HFFc6 (cell line): ENCODE measurements at places on chromosomes 11 and 22.
A peak's percentile ranks its signal among the peaks of the same experiment; 100 is the strongest.

DNA sequence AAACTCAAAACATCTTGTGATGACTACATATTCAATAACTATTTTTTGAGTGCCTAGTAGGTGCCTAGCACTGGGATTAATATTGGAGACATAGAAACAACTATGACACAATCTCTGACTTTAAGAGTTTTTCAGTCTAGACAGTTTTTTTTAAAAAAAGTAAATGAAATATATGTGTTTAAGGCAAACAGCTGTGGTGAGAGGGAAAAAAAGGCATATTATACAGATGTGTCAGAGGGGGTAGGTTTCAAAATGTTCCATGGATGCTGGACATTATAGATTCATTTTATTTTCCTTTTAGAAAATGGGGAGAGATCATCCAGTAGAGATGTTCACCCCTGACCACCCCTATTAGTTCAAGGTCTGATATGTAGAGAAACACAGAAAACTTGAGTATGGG is 90.8 kb downstream of the LUZP2 start:
- H3K4me1 ChIP-seq, result peaks cover 11% of the 10 kb centered on the region; the same call in 1 of the 2 replicates
- H3K36me3 ChIP-seq, result no peaks in the 10 kb centered on the region
- no peak overlapping the region for H3K27ac ChIP-seq
- no peak for DNase-seq

GRCh38 chr11:86629045-86629706 is 43.2 kb downstream of the ME3 start:
- no peak for DNase-seq
- H3K27ac ChIP-seq, result no peak overlapping the region
- no peaks in the 10 kb centered on the region for H3K36me3 ChIP-seq
- no peak overlapping the region; the same call in 1 of the 2 replicates for H3K4me3 ChIP-seq
- H3K4me1 ChIP-seq, result peaks cover 85% of the 10 kb centered on the region

GRCh38 chr11:70700871-70701270 is 302.5 kb downstream of the CTTN start:
- no peaks in the 10 kb centered on the region for H3K4me1 ChIP-seq
- no peaks in the 10 kb centered on the region for H3K36me3 ChIP-seq
- no peak overlapping the region for H3K4me3 ChIP-seq
- H3K27me3 ChIP-seq, result peaks cover 2% of the 10 kb centered on the region; the same call in 1 of the 2 replicates
- no peak overlapping the region for H3K27ac ChIP-seq

- no peaks in the 10 kb centered on the region for H3K36me3 ChIP-seq
- peaks cover 15% of the 10 kb centered on the region for H3K27me3 ChIP-seq
- no peaks in the 10 kb centered on the region for H3K4me1 ChIP-seq
Observed at GRCh38 chr11:122399375-122399774, 256.1 kb upstream of the UBASH3B start.

DNA sequence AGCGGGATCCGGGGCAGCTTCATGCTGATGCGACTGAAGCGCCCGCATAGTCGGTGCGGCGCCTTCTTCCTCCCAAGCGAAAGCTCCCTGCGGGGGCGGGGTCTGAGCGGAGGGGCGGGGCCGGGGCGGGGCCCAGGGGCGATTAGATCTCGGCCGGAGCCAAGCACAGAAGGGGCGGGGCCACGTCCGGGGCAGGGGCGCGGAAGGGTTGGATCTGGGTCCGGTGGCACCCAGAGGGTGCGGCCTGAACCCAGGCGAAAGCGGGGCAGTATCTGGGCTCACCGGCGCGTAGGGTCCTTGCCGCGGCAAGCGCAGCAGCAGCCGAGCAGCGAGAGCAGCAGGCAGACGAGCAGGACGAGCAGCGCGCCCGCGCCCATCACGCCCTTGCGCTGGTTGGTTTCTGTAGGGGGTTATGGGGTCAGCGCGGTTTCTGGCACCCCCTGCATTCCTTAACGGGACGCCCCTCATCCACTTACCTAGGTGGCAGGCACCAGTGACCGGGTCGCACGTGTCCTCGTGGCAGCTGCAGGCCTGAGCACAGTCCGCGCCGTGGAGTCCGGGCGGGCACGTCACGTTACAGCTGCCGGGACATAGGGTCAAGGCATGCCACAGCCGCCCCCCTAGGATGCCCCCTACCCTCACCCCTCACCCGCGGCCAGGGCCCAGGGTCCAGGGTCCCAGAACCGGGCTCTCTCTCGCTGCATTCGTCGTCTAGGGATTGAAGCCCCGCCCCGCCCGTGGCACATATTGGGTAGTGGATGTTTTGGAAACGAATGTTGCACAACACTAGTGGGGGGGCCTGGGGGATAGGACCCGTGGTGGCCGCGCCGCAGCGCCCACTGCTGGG is 8.1 kb downstream of the SCARF2 start:
- no peak overlapping the region for H3K4me3 ChIP-seq
- H3K27ac ChIP-seq, result no peak overlapping the region
- DNase-seq, result no peak
- H3K27me3 ChIP-seq, result peaks cover 10% of the 10 kb centered on the region
- peaks cover 7% of the 10 kb centered on the region for H3K4me1 ChIP-seq

DNA sequence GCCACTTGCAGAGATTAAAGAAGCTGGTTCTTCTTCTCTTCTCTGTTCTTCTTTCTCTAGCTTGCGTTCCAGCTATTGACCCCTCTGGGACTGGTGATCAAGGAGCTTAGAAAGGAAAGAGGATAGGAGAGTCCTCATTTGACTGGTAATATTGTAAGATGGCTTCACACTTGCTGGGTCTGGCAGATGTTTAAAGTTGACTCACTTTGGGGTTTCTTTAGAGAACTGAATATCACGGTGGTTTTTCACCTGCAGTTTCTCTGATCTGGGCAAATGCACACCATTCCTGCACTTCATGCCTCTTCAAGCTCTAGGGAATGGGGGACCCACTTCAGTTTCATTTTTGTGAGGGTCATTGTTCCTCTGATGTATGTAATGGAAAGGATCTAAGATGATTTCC is 41.8 kb upstream of the DEUP1 start:
- H3K4me3 ChIP-seq, result no peak overlapping the region
- H3K27ac ChIP-seq, result no peak overlapping the region
- no peaks in the 10 kb centered on the region for H3K4me1 ChIP-seq
- no peaks in the 10 kb centered on the region for H3K36me3 ChIP-seq
- H3K27me3 ChIP-seq, result peaks cover 1% of the 10 kb centered on the region; the same call in 1 of the 2 replicates

DNA sequence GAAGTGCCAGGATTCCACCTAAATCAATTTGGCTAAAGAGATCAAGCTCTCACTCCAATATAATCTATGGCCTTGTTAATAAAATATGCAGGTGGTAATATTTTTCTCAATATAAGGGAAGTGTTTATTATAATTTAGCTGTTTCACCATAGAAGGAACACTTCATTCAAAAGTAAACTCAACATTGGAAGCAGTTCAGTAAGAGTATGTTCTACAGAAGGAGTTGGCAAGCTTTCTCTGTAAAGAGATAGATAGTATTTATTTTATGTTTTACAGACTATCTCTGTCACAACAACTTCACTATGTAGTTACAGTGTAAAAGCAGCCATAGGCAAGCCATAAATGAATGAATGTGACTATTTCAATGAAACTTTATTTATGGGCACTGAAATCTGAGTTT is 313.6 kb upstream of the ANO3 start:
- DNase-seq, result no peak
- no peaks in the 10 kb centered on the region for H3K4me1 ChIP-seq
- H3K4me3 ChIP-seq, result no peak overlapping the region
- H3K36me3 ChIP-seq, result no peaks in the 10 kb centered on the region
- no peaks in the 10 kb centered on the region for H3K27me3 ChIP-seq

DNA sequence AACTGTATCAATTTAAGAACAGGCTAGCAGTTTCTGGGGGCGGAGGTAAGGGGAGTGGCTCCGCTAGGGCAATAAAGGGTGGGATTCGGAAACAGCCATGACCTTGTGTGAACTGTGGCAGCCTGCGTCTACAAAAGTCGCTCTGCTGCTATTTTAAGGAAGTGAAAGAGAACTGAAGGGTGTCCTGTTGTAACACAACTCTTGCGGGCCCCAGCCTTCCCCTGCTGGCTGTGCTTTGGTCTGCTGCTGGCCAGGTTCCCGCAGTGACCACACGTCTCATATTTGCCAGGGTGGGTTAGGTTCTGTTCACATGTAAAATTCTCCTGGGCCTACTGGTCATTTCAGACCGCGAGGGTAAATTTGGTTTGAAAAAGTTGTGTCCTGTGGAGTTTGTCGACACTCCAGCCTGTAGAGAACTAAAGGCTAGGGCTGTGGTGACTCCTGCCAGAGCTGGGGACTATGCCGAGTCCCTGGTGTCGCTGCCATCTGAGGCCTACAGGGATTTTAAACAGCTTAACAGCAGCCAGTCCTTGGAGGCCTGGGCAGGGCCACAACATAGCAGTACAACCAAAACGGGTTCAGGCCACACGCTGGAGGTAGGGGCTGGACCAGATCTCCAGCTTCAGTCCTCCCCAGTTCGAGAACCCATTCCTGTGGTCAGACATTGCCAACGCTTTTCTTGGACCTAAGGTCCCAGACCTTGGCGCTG is 1.1 kb upstream of the PPFIBP2 start:
- H3K27ac ChIP-seq, result peak overlapping the region; percentile 65; the same call in 1 of the 2 replicates
- H3K4me1 ChIP-seq, result peaks cover 10% of the 10 kb centered on the region; the same call in 1 of the 2 replicates
- no peaks in the 10 kb centered on the region for H3K36me3 ChIP-seq
- DNase-seq, result no peak

- no peak overlapping the region for H3K27ac ChIP-seq
- H3K36me3 ChIP-seq, result no peaks in the 10 kb centered on the region
- H3K4me3 ChIP-seq, result no peak overlapping the region
- no peak for DNase-seq
- peaks cover 29% of the 10 kb centered on the region for H3K27me3 ChIP-seq
Observed at GRCh38 chr22:42281706-42282251, 11.3 kb upstream of the TCF20 start.

DNA sequence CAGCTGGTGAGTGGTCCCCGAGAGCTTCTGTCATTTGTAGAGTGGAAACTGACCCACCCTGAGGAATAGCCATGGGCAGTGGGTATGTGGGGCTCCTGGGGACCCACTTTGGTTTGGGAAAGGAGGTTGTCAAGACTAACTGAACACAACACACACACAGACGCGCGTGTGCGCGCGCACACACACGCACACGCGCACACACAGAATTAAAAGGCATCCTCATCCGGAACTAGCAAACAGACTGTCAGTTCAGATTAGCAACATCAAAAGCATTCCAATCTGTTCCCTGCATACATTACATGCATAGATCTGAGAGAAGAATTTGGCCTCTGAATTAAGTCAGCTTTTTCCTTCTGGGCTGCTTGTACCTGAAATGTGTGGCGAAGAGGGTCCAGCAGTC is 284.7 kb downstream of the ST3GAL4 start:
- H3K36me3 ChIP-seq, result peaks cover 6% of the 10 kb centered on the region; the same call in 1 of the 2 replicates
- H3K4me1 ChIP-seq, result peaks cover 66% of the 10 kb centered on the region
- H3K27ac ChIP-seq, result no peak overlapping the region; the same call in 1 of the 2 replicates

DNA sequence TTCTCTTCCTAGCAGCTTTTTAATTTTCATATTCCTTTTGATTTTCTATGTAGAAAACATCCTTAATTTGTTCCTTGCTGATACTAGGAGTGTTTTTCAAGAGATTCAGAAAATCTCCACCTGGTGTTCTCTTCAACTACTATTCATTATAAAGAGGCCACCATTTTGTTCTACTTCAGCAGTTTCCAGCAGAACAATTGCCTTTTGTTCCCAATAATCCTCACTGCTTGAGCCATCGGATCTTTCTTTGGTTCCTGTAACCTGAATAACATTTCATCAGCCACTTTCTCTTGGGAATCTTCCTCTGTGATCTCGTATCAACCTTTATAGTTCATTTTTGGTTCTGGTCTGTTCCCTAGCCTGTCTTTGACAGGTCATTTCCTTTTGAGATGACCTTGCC is 1.8 kb upstream of the OR10A5 start:
- no peaks in the 10 kb centered on the region for H3K4me1 ChIP-seq
- peaks cover 4% of the 10 kb centered on the region; the same call in 1 of the 2 replicates for H3K27me3 ChIP-seq
- DNase-seq, result no peak

GRCh38 chr22:28075358-28075981 is 156.4 kb upstream of the PITPNB start:
- peaks cover 16% of the 10 kb centered on the region for H3K4me1 ChIP-seq
- peak; percentile 74 for DNase-seq
- peaks cover 6% of the 10 kb centered on the region for H3K36me3 ChIP-seq
- H3K4me3 ChIP-seq, result no peak overlapping the region

- no peaks in the 10 kb centered on the region for H3K36me3 ChIP-seq
- DNase-seq, result no peak
- no peaks in the 10 kb centered on the region for H3K27me3 ChIP-seq
- no peak overlapping the region for H3K4me3 ChIP-seq
Observed at GRCh38 chr22:17243524-17243923, 24.3 kb upstream of the ADA2 start.

DNA sequence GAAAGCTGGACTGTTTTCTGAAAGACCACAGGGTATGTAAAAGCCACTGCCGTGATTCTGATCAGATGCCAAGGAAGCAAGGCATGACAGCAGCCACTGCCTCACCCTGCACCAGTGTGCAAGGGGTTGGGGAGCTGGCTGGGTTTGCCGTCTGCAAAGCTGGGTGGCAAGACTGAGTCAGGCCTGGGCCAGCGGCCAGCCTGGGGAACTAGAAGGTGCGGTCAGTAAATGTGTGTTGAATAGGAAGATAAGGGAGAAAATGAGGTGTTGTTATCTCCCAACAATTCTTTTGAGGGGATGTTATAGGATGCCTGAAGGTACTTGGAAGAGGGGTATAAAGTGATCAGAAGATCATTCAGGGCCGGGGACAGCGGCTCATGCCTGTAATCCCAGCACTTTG is 8.0 kb downstream of the VSTM5 start:
- DNase-seq, result peak; percentile 77
- no peak overlapping the region for H3K27ac ChIP-seq
- H3K4me3 ChIP-seq, result no peak overlapping the region
- peaks cover 2% of the 10 kb centered on the region for H3K27me3 ChIP-seq

GRCh38 chr11:128053981-128054931 is 533.1 kb downstream of the ETS1 start:
- H3K36me3 ChIP-seq, result peaks cover 4% of the 10 kb centered on the region; the same call in 1 of the 2 replicates
- peak overlapping the region; percentile 75 for H3K4me3 ChIP-seq
- H3K27me3 ChIP-seq, result no peaks in the 10 kb centered on the region

DNA sequence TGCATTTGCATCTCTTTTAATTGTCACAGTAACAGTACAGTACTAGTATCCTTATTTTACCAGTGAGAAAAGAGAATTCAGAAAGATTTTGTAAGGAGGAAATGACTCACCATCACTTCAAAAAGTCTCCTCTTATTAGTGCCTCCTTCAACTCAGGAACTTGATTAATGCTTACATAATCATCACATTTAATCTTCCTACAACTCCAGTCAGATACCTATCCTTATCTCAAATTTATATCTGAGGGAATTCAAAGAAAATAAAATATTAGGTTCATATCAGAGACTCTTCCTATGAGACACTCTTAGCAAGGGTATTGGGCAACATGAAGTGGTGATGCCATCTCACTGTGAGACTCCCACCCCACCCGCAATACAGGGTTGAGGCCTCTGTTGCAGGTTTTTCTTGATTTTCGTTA is 26.1 kb upstream of the CTSC start:
- H3K36me3 ChIP-seq, result no peaks in the 10 kb centered on the region
- peaks cover 3% of the 10 kb centered on the region for H3K27me3 ChIP-seq
- peaks cover 27% of the 10 kb centered on the region for H3K4me1 ChIP-seq
- peak; percentile 24 for DNase-seq
- no peak overlapping the region for H3K27ac ChIP-seq

- no peak overlapping the region for H3K4me3 ChIP-seq
- H3K36me3 ChIP-seq, result no peaks in the 10 kb centered on the region
- no peaks in the 10 kb centered on the region for H3K4me1 ChIP-seq
- no peak for DNase-seq
- no peak overlapping the region for H3K27ac ChIP-seq
- peaks cover 15% of the 10 kb centered on the region for H3K27me3 ChIP-seq
Observed at GRCh38 chr11:43545610-43546009, 134.9 kb upstream of the HSD17B12 start.

- H3K4me3 ChIP-seq, result no peak overlapping the region
- DNase-seq, result no peak
- H3K27me3 ChIP-seq, result no peaks in the 10 kb centered on the region; the same call in 1 of the 2 replicates
- H3K27ac ChIP-seq, result no peak overlapping the region
Observed at GRCh38 chr11:581342-581741, 5.1 kb downstream of the PHRF1 start.
